ENCODE measurements at places on chromosomes 11 and 22.
A peak's percentile ranks its signal among the peaks of the same experiment; 100 is the strongest.

DNA sequence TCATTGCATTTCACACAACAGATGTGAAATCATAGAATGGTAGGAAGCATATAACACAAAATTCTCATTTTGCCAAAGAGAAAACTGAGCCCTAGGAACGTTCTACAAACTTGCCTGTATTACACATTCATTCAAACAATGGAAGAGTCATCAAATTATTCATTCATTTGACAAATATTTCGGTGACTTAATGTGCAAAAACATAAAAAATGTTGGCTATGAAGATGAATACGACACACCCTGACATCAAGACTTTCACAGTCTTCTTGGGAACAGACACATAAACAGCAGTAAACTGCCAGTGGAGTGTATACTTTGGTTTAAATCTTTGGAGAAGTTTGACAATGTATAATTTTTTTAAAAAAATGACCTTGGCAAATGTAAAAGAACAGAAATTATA is 20.4 kb upstream of the C11orf87 start:
- no peak for DNase-seq

- DNase-seq = no peak
These were observed 58.8 kb downstream of the PDGFD start for GRCh38 chr11:104105155-104105554.

GRCh38 chr11:75337195-75337654 is 14.2 kb downstream of the ARRB1 start:
- DNase-seq = peak; percentile 94

DNA sequence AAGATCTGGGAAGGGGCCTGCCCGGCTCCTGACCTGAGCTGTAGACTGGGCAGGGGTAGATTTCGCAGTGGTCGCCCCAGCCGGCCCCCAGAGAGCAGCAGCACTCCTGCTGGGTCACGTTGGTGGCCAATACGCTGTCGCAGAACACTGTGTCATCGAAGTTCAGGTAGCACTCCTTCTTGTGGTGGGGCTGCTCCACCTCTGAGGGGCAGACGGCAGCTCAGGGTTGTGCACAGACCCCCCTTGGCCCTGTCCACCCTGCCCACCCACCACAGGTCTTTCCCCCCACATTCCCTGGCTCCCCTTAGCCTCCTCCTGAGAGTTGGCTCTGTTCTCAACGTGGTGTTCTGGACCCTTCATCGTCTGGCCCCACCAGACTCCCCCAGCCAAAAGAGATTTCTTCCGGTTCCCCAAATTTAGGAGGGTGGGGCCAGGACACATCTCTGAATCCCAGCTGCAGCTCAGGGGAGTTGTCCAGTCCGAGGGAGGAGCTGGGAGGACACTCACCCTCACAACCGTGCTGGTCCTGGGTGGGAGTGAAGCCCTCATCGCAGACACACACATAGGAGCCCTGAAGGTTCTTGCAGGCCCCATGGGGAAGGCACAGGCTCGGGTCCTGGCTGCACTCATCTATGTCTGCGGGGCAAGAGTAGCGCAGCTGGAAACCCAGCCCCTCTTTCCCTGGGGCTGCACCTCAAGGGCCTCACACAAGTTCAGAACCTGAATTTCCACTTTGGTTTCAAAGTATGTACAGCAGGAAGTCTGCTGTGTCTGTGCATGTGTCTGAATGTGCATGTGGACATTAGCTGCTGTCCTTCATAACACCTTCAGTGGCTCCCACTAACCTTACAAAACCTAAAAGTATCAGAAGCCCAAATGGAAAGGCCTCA is 16.5 kb downstream of the SCYL1 start:
- no peak for DNase-seq

GRCh38 chr11:21142007-21142406 is 472.6 kb downstream of the NELL1 start:
- peak; percentile 10 for DNase-seq

- no peak for DNase-seq
These were observed 95.5 kb downstream of the WNT7B start for GRCh38 chr22:45881524-45881875.

DNA sequence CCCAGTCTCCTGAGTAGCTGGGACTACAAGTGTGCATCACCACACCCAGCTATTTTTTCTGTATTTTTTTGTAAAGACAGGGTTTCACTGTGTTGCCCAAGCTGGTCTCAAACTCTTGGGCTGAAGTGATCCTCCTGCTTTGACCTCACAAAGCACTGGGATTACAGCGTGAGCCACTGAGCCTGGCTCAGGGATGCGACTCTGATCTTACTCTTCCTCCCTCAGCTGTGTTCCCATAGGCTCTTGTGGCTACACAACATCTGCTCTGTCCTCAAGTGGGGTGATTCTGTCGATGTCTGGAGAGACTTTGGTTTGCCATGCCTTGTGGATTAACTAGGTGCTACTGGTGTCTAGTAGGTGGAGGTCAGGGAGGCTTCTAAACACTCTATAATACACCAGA is 127.0 kb upstream of the SERPIND1 start:
- DNase-seq = no peak

DNA sequence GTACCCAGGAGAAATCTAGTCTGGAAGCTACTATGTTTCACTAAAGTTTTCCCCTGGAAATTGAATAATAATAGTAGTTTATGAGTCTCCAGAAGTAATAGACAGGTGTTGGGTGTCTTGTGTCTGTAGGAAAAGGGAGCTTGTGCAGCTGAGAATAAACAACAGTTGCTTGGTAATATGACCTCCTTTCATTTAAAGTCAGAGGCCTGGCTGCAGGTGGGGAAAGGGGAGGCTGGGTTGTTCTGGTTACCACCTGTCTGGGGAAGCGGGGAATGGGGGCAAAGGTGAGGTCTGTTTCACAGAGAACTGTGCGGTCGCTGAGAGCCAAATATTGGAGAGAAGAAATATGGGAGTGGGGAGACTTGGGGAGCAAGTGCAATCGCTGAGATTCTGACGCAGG is 3.3 kb upstream of the GRAMD1B start:
- no peak for DNase-seq

- DNase-seq = no peak
These were observed 5.9 kb downstream of the LINC01488 start for GRCh38 chr11:69487391-69487790.

- no peak for DNase-seq
These were observed 8.0 kb downstream of the MMP7 start for GRCh38 chr11:102522312-102523188.

DNA sequence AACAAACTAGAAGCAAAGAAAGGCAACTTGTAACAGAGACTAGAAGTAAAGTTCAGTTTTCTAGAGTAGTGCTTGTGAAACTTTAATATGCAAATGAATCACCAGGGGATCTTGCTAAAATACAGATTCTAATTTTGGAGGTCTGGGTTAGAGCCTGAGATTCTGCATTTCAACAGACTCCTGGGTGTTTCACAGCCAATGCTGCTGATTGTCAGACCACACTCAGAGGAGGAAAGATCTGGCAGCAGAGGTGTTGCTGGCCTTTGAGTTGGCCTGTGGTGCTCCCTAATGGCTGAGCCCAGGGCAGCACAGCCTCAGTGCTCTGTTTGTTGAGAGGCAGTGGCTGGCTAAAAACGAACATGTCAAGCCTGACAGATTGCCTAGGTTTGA is 5.4 kb downstream of the CRY2 start:
- DNase-seq = no peak

DNA sequence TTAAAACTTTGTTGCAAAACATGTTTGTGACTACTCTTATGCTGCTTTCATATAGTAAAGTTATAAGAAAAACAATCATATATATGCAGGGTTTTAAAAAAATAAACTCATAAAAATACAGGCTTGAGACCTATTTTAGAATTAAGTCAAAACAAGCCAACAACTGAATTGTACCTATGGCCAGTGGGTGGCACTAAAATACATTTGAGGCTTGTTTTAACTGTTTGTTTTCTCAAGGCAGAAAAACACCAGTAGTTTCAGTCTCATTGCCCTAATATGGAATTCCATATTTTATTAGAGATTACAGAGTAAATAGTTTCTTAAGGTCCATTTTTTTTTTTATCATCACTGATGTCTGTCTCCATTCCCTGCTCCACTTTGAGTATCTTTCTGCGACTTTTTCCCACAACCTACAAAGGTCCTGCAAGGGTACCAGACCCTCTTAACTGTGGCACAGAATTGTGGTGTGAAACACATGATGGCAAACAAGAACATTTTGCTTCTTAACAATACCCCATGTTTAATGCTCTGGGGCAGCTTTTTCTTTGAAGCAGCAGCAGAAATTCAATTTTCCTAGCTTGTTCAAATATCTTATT is 8.5 kb upstream of the CCDC89 start:
- DNase-seq = peak; percentile 6

GRCh38 chr11:91470656-91471055 is 754.0 kb upstream of the FAT3 start:
- no peak for DNase-seq

- no peak for DNase-seq
These were observed 69.9 kb downstream of the HIRA start for GRCh38 chr22:19361501-19362103.

- DNase-seq = no peak
These were observed 46.4 kb downstream of the ME3 start for GRCh38 chr11:86625981-86626380.

DNA sequence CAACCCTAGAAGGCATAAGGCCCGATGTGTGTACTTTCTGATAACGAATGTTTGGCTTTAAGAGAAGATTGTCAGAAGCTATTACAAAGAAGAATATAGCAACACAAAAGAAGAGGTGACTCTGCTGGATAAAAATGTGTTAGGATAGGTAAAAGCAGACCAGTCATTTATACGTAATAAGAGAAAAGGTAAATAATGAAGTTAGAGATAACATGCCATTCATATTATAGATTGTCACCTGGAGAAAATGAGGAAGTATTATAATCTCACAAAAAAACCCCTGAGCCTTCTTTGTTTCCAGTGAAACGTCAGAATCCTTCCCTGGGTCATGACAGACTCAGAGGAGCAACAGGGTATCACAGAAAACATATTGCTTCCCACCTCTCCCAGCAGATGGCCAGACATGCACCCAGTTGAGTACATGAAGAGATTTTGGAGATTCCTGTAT is 36.1 kb downstream of the PPFIA1 start:
- DNase-seq = no peak

DNA sequence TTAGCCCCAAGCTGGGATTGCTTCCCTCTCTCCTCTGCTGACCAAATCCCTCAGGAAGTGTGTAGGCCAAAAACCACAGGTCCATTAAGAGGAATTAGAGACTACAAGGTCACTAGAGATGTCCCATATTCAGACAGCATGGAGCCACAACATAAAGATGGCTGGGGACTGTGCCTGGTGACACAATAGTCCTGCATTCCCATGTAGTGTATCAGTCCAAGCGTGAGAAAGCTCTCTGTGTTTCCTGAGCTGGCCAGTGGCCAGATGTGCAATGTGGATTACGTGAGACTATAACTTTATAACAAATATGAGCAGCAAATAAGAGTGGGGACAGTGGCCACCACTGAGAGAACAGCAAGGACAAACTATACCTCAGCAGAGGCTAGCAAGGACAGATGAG is 7.6 kb upstream of the MS4A10 start:
- DNase-seq = peak; percentile 19
